ENCODE measurements at places on chromosomes 5 and 9.

GRCh38 chr9:2601785-2602378, 19.7 kb upstream of the VLDLR start:
- no peak for DNase-seq

DNA sequence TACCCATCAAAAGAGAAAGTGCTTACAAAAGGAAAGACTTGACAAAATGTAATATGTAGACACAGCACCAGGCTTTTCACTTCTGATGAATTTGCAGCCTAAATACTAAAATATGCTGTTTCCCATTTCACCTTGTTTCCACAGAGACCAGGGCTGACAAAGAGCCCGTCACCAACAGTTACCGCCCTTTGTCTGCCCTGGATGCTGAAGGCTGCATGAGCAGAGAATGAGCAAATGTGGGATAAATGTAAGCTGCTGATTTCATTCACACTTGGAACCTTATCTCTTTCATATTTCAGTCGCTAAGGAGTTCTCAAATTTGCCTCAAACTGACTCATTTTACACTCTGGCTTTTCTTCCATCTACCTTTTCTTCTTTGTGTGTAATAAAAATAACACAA, 213.9 kb downstream of the TMEM167A start:
- no peak for DNase-seq

DNA sequence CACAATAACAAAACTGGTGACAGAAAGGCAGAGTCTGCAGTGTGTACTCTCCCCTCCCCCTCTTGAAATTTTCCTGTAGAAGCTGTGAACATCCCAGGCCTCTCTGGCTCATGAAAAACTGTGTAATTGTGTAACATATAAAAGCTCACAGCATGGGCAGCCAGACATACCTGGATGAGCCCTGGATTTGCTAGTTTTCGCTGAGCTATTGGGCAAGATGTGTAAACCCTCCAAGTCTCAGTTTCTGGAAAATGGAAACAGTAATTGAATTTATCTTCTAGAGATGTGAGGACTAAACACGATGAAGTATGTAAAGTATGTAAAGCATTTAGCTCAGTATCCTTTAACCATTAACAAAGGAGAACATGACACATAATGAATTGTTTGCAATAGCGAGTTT, 143.2 kb upstream of the ANKH start:
- no peak for DNase-seq

GRCh38 chr9:1048811-1049210, 1.3 kb upstream of the DMRT2 start:
- DNase-seq = no peak

GRCh38 chr9:78026416-78026815, 5.2 kb downstream of the GNAQ start:
- DNase-seq = no peak
